ENCODE measurements at places on chromosomes 6 and 20.

DNA sequence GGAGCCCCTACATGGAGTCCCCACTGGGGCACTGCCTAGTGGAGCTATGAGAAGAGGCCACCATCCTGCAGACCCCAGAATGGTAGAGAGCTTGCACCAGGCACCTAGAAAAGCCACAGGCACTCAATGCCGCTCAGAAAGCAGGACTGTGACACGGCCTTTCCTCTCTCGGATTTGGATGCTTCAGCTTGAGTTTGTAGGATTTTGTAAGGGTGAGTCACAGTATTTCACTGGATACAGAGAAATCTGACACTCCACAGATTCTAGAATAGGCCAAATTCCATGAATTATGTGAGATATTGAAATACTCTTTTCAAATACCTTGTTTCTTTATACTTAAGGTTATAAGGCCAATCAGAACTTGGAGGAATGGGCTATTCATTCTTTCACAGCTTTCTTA, 424.5 kb downstream of the HTR1B start:
- no peak for DNase-seq

DNA sequence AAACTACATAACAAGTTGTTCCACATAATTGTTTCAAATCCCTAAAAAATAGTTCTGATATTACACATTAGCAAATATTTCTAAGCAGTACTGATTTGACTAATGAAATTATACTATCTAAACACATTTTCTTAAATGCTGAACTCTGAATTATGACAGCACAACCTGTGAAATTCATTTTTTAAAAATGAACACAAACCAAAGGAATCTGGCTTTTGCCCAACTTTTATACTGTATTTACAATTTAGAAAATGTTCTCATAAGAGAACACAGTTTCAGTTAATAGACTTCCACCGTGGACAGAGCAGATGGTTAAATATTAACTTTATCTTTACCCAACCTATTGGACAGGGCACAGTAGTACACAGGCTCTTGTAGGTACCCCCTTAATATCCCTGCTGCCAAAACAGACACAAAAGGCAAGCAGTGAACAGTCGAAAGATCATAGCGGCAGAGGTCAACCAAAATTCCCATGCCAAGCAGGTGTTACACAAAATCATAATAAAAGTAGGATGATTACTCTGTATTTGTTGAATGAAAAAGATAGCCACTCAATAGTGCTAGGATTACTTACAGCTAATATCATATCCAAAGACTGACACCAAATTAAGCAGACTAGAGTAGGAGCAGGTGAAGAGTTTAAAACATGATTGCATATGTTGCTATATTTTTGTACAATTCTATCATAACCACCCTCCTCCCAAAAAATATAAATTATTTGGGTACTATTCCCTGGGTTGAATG, 122.5 kb downstream of the RNGTT start:
- no peak for DNase-seq

GRCh38 chr6:78517399-78517798, 350.0 kb upstream of the IRAK1BP1 start:
- DNase-seq, result no peak

DNA sequence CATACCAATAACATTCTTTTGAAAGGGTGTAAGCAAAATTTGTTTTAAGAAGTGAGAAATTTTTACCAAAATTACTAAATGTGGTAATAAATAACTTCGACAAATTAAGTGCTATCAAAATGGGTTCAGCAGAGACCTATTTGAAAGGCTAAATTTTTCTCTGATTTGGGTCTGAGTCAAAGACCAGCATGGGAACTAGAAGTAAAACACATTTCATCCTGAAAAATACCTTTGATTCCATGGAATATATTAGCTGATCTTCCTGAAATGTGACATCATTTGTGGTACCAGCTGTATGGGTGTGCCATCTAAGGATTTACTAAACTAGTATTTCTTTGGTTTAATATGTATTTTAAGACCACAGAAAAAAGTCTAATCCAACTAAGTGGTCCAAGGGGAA, 63.6 kb downstream of the BLOC1S5 start:
- DNase-seq, result no peak

DNA sequence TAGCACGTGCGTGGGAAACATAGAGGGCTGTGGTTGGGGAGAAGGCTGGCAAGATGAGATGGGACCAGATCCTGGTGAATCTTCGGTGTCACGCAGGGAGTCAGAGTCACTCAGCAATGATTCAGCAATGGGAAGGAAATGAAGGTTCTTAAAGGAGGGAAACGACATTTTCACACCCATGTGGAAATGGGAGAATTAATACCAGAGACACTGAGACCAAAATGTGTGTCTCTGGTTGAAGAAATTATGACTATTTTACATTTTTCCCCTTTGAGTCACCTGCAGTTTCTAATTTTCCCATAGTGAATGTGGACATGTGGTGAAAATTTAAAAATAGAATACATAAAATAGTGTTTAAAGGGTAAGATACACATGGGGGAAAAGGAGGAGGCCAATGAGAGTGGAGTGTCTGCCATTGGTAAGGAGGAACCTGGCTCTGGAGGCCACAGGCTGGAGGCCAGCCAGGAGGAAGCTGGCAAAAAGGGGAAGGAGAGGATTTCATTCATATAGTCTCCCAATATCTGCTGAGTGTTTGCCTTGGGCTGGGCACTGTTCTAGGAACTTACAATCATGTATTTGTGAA, 17.5 kb downstream of the NRN1 start:
- peak; percentile 90 for DNase-seq

DNA sequence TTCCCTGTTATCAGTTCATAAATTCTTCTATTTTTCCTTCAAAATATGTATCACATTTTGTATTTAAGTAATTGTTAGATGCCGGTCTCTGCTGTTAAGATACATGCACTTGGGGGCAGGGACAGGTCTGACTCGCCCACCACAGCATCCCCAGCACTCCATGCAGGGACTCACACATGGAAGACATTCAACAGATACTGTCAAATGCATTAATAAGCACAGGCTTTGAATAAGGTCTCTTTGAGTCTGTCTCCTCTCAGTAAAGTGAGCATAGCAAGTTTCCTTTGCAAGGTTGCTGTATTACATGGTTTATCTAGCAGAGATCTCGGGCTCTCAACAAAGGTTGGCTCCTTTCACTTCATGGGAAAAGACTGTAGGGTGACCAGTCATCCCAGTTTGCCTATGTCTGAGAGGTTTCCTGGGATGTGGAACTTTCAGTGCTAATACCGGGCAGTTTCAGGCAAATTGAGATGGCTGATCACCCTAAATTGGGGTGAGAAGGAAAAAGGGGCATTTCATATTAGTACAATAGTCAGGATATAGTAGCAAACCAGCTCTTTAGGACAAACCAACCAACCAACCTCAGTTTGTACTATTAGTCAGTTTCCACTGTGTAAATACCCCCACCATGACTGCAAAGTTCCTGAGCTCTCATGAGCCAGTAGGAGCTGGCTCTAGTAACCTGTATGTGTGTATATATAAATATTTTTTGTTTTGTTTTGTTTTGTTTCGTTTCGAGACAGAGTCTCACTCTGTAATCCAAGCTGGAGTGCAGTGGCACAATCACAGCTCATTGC, 15.0 kb downstream of the JPH2 start:
- DNase-seq, result no peak

- DNase-seq, result peak; percentile 15
Observed at GRCh38 chr6:558089-558488, 98.8 kb downstream of the HUS1B start.

- DNase-seq, result peak; percentile 80
Observed at GRCh38 chr20:49186535-49187329, 1.4 kb downstream of the STAU1 start.

- peak; percentile 63 for DNase-seq
Observed at GRCh38 chr6:159715166-159715565, 12.1 kb upstream of the WTAP start.

DNA sequence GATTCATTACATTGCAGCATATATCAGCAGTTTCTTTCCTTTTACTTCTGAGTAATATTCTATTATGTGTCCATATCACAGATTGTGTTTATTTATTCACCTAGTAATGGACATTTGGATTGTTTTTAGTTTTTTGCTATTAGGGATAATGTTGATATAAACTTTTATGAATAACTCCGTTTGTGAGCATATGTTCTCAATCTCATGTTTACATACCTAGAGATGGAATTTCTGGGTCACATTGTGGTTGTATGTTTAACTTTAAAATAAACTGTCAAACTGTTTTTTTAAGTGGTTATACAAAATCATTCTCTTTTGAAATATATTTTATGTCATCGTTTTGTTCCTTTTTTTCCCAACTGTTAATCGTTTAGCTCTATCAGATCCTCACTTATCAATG, 311.6 kb downstream of the MMUT start:
- DNase-seq, result no peak

DNA sequence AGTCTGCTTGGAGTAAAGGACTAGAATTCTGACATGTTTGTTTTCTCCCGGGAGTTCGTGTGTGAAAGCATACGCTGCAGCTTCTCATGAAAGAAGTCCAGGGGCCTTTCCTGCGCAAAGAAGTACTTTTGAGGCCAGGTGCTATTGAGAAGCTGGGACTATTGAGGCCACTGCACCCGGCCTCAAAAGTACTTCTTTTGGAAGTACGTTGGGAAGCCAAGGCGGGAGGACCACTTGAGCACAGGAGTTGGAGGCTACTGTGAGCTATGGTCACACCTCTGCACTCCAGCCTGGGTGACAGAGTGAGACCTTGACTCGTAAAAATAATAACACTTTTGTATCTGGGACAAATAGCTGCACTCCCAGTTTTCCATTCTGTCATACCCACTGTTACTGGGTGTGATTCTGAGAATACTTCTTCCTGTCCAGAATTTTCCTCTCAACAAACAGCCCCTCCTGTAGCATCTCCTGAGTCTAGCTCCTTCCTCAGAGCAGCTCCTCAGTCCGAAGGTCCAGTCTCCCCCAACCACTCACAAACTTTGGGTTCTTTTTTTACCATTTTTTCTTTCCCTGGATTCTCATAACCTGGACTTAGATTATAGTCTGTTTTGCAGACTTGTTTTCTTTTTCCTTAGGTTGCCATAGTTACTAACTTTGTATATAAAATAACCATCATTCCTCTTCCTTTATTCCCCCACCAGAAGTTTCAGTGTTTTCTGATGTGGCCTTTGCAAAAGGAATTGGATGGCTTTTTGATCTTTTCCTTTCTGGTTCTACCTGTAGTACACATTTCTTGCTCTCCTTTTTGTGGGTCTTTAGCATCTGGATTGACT, 12.7 kb downstream of the STK35 start:
- no peak for DNase-seq

Measured in inflammatory macrophage treated with lipopolysaccharide for 4 hours (primary cell).